ENCODE measurements at places on chromosomes 12 and 14. TPM values are rescaled to one million over a fixed set of nuclear protein-coding genes. Genes with fewer than 3 reads are reported as not detected.

GRCh38 chr12:19675361-19675760, 236.1 kb downstream of the AEBP2 start:
- DNase-seq, result no peak

DNA sequence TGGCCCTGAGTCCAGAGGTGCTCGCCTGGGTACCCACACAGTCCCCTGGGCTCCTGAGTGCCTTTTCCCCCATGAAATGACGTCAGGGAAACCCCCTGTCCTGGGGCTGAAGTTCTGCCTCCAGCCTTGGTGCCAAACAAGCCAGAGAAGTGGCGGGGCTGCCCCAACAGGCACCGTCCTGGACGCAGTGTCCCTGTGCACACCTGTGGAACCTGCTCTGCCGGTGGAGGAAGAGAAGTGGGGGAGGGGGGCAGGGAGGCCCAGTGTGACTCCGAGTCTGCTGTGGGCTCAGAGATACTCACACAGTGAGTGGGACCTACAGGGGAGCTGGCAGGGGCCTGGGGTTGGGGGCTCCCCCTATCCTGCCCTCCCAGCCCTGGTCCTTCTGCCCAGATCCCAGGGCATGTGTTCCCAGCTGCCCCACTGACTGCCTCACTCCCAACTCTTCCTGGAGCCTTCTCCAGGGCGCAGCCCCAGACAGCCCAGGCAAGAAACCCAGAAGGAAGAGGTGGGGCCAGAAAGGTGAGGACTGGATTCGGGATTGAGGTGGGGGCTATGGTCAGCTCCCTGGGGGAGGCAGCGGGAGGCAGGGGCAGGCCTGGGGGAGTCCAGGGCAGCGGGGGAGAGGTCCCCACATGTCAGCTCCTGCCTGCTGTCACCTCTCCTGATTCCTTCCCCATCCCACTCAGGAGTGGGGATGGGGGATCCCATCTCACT, 24.7 kb downstream of the CCDC85C start:
- no peak for DNase-seq

GRCh38 chr12:52606581-52607218, 5.4 kb upstream of the KRT72 start:
- no peak for DNase-seq

TRHDE gene
- 4.6 TPM for total RNA-seq

- DNase-seq, result no peak
Observed at GRCh38 chr14:95275494-95275893, 44.2 kb downstream of the CLMN start.

CPNE6 gene
- total RNA-seq, result not detected

DNA sequence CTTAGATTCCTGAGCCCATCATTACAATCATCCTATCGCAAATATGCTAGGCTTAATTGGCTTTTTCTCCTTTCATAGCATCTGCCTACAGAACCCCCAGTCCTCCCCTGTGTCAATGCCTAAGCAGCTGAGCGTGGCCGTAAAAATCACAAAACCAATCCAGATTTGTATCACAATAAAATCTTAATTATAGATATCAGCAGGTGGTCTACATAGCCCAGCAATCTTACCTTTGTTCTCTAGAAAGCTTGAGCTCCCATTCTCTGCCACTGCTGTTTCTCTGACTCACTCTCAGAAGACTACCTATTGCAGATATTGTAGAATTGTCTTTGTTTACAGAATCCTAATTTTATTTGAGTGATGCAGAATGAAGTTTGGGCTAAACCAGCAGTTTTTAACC, 37.9 kb upstream of the PPM1A start:
- DNase-seq, result no peak

Measured in tibial nerve (tissue), 4 donors.